Hypothalamus (tissue), 51 donors: ENCODE measurements at places on chromosomes 11 and 22.

- DNase-seq, result no peak
These were observed 371.2 kb downstream of the NELL1 start for GRCh38 chr11:21040630-21041029.

- DNase-seq, result no peak
These were observed 13.5 kb upstream of the EHD1 start for GRCh38 chr11:64891880-64892279.

- no peak for DNase-seq
These were observed 1220.2 kb downstream of the JRKL start for GRCh38 chr11:97610000-97610399.

DNA sequence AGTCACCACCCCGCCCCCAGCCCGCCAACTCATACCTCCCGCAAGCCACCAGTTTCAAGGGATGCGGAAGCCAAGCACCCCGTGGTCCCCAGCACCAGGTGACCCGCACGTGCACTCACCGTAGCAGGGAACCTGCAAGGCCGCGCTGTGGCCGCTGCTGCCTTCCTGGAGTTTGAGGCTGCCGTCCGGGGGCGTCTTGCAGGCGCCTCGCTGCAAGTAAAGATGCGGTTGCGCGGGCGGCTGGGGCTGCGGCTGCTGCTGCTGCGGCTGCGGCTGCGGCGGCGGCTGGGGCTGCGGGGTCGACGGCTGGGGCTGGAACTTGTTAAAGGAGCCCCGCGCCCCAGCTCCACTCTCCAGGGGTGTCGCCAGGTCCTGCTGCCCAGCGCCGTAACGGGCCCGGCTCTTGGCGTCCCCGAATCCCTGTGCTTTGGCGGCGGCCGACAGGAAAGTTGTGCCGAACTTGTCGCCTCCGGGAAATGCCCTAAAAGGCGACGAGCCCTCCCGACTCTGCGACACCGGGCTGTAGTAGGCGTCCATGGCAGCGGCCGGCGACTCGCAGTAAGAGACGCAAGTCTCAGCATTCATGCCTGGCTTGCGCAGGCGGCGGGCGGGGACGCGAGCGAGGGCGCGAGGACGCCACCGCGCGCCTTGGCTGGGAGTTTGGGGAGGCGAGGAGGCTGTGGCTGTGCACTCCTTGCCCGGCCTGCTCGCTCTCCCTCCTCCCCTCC, at the start of gene ALX4:
TSS of gene ALX4 (minus strand) at position 662 of the 728 bp plus-strand sequence. CDS start at position 585, 77 bp downstream.
- no peak for DNase-seq

- peak; percentile 37 for DNase-seq
These were observed 79.9 kb upstream of the SYT13 start for GRCh38 chr11:45365961-45366618.

- DNase-seq, result no peak
These were observed 29.8 kb upstream of the CRTAM start for GRCh38 chr11:122808478-122808869.

DNA sequence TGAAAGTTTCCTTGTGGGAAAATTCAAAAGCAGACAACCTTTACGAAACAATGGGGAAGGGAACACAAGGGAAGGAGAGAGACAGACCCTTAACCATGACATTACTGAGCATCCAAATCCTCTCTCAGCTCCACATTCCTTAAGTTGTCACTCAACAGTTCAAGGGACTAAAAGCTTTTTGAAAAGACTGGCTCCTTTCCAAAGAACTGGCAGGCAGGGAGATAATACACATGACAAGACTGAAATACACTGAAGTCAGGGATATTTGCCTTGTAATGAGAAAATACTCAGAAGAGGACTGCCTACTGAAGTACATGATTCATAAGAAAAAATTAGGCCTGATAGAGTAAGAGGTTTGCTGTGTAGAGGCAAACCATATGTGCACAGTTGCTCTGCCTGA, 69.1 kb downstream of the SMCO4 start:
- DNase-seq, result no peak

DNA sequence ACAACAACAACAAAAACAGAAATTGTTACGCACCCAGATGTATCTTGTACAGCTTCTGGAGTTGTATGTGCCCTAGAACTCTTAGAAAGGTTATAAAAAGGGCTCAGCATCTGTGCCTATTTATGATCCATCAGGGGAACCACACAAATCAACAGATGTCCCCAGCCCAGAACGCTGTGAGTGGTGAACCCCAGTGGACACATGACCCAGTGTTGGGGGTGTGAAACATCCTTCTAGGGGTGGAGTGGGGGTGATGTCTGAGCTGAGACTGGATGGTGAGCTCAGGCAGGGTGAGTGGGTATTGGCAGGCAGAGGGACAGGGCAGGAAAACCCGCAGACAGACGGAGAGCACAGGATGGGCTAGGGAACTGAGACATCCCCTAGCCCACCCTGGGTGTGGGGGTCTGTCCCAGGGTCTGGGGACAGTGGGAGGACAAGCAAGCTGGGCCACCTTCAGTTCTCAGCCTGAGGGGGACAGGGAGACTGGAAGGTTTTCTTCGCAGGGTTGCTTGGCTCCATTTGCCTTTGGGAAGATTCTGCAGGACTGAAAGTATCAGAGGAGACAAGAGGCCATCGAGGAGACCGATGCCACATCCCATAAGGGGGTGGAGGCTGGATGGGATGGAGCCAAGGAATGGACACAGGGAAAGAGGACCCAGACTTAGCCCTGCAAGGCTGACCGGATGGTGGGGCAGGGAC, 5.8 kb upstream of the EMID1 start:
- DNase-seq, result no peak

DNA sequence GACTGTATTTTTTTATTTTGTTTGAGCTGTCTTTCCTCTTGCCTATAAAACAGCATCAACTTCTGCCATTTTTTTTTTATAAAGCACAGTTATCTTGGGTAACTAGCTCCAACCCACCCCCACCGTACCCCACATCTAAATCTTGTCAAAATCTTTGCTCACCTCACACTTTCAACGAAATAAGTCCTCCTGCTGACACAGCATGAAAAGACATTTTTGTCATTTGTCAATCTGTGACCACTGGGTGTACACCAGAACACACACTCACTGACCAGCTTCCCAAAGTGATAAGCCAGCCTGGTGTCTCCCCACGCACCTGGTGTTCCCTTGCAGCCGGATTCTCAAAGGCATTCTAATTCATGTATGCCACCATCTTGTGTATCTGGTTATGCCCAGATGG, 1.7 kb upstream of the TECTA start:
- DNase-seq, result no peak

DNA sequence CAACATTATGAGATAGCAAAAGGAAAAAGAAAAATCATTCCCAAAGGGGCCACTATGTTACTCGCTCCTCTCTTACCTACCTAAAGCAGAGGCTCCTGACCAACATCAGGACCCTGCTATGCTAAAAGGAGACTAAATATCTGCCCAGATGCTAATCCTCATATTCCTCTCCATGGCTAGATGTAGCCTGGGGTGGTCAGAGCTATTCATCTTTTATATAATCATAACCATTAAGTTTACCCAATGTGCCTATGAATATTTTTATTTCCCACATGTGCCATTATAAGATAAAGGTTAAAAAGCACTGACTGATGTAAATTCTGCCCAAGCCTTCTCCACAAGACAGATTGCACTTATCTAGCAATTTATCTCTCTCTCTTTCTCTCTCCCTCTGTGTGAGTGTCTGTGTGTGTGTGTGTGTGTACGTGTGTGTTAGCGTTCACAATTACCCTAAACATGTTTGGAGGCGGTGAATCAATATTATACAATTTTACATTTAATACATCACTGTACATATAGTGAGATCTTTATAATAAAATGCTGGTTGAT, 41.2 kb upstream of the ANO5 start:
- DNase-seq, result no peak

- no peak for DNase-seq
These were observed 12.0 kb downstream of the C11orf58 start for GRCh38 chr11:16750417-16750816.

- no peak for DNase-seq
These were observed 140.4 kb downstream of the PARVA start for GRCh38 chr11:12517741-12518140.

GRCh38 chr22:39493759-39494158, 8.3 kb upstream of the MIEF1 start:
- DNase-seq, result no peak

DNA sequence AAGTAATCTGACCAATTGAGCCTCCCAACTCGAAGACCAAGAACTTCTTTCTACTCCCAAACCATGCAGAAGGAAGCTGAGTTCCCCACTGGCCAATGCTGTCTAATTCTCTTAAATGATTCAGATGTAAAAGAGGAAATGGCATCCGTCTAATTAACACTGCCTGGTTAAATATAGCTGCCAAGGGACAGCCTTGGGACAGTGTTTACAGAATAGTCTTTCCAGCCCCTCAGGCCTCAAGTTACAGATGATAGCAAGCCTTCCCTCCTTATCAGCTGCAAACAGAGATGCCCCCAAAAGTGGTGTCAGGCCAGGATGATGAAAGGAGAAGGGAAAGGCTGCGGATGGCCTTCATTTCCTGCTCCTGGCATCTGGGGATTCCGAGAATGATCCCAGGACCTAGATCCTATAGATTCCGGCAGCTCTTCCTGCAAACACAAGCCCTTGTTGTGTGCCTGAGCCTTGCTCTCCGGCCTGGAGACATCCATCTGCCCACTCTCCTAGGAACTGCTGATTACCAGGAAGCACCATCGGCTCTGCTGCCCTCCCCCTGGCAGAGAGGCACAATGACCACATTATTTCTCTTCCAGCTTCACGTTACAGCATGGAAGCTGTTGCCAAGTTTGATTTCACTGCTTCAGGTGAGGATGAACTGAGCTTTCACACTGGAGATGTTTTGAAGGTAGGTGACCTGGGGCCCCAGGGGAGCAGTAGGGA, 13.5 kb upstream of the TMA7B start:
- peak; percentile 9 for DNase-seq

DNA sequence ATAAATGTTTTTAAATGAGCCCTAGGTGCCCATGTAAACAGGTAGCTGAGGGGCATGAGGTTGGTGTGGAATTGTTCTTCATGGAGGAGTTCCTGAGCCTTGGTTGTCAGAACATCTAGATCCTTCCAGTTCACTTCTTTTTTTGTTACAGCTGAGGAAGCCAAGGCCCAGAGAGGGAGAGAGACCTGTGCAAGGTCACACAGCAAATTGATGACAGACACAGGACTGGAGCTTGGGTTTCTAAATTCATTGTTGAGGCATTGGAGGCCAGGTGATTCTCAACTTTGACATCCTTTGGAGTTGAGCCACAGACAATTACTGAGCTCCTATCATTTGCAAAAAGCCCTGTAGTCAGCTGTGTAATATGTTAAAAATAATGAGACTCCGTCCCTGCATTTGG, 73.1 kb upstream of the CRYBB3 start:
- DNase-seq, result no peak

- DNase-seq, result no peak
These were observed 123.8 kb downstream of the DDX10 start for GRCh38 chr11:108788565-108789199.
